ENCODE measurements at places on chromosomes 4 and X.

GRCh38 chr4:174579421-174579820 lies 57.1 kb upstream of the HPGD start:
- DNase-seq, result no peak

DNA sequence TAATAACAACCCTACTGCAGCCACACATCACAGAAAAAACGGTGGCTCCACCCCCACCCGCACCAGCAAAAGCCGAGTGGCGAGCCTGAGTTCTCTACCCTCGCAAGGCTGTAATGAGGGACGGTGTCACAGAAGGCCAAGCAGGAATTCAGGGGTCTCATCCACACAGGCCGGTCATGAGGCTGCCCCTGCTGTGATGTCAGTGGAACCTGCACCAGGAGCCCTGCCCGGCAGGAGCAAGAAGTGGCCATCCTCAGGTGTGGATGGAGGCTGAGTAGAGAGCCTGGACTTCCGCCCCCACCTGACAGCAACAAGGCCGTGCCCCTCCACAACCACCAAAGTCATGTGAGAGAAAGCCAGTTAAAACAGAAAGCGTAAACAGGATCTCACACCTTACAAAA lies 20.6 kb downstream of the LYAR start:
- peak; percentile 66 for DNase-seq

DNA sequence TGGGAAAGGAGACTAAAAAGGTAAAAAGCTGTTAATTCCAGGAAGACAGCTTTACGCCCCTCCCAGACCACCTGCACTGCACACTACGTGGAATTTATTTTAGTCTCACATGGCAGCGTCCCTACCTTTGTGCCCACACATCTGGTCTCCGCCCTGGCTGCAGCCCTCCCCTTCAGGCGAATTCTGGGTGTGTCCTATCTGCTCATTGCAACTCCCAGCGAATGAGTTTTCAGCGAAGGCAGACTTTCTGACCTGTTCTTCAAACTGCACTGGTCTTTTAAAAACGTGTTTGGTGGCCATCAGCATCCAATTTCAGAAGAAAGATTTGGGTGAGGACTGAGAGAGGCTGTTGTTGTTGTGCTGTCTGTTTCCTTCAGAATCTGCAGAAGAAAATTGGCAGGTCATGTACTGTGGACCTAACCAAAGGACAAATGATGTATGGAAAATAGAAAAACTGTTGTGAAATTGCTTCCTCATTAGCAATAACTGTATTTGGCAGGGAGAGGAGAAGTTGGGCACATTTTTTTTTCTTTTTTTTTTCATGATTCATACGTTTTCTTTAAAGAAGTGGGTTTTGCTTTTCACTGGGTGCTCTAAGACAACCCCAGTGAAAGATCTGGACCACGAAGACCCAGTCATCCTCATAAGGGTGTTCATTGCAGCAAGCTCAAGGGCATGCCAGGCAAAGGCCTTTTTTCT lies 4.2 kb downstream of the TLR8 start:
- DNase-seq, result no peak

DNA sequence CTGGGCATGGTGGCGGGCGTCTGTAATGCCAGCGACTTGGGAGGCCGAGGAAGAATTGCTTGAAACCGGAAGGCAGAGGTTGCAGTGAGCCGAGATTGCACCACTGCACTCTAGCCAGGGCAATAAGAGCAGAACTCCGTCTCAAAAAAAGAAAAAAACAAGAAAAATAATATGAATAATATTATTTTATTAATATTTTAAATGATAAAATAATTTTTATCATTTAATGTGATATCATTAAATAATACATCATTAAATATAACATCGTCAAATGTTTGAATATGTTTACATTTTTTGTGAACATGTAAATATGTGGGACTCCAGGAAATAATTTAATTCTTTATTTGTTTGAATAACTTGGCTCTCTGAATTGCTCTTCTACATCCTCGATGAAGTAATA lies 15.5 kb downstream of the UNC5C start:
- DNase-seq, result no peak

DNA sequence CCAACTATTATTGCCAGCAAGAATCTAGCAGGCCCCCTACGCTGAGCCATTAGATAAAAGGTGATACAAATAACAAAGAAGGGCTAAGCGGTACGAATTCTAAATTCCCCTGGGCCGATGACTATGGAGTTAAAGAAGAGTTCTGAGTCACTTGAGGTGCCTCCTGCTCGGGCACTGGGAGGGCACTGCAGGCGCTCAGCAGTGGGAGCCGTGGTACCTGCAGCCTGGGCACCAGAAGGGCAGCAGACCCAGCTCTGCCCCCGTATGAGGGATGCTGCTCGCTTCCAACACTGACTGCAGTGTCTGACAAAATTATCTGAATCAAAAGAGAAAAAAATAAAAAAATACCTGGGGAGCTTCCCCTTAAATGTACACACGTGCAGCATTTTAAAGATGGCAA lies 44.1 kb upstream of the MTNR1A start:
- DNase-seq, result no peak

- no peak for DNase-seq
These were observed 26.5 kb downstream of the RELL1 start for GRCh38 chr4:37659696-37660095.
